Activated CD8-positive, alpha-beta memory T cell treated with anti-CD3 and anti-CD28 coated beads, Interleukin-2, amount 50 U/mL, for 4 hours (primary cell): ENCODE measurements at places on chromosomes 12 and 14.

DNA sequence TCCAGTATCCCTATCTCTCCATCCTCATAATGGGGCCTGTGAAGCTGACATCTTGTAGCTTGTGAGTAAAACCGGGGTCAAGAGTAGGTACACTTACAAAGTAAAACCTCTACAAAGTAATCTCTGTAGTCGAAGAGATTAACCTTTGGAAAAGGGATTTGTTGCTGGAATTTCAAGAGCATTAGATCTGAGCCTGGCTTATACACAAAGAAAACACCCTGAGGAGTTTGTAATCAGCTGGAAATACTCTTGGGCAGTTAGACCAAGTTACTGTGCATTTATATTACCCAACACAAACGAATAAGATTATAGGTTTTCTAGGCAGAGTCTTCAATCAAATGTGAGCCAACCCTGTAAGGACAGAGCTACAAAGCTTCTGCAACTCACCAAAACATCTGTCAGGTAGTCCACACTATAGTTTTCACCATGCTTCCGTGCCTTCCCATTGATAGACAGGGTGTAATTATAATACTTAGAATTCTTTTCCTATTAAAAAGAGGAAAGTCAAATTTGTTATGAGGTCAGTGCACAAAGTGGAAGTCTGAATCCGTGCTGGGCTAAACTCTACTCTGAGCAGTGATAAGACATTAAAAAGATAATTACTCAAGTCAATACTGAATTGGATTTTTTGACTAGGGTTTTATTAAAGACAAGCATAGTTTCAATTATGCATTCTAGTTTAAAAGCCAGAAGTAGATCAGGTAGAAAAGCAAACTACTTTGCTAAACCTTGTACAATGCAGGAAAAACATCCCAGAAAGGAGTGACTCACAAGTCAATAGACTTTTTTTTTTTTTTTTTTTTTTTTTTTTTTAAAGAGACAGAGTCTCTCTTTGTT lies 14.6 kb downstream of the GNS start:
- no peak for DNase-seq

GRCh38 chr12:112870267-112870980 lies 36.3 kb upstream of the OAS1 start:
- DNase-seq = no peak

GRCh38 chr14:78710963-78711362 lies 540.8 kb downstream of the NRXN3 start:
- no peak for DNase-seq

GRCh38 chr12:109309381-109310246 lies 530 bp upstream of the FOXN4 start:
- no peak for DNase-seq

- no peak for DNase-seq
These were observed 671.8 kb downstream of the RPS29 start for GRCh38 chr14:48914382-48914781.

- DNase-seq = no peak
These were observed 18.5 kb upstream of the MLXIP start for GRCh38 chr12:122060081-122060501.

- DNase-seq = no peak
These were observed 78.7 kb downstream of the HELB start for GRCh38 chr12:66380769-66381535.
